Activated CD4-positive, alpha-beta T cell treated with anti-CD3 and anti-CD28 coated beads, Interleukin-2, Interleukin-4, amounts not matched to agents 100 ng/mL and 50 ng/mL, durations not matched to agents 16 hours and 8 hours (primary cell): ENCODE measurements at places on chromosomes 11 and 22.

GRCh38 chr11:1006762-1007161, 29.8 kb downstream of the MUC6 start:
- DNase-seq = no peak

DNA sequence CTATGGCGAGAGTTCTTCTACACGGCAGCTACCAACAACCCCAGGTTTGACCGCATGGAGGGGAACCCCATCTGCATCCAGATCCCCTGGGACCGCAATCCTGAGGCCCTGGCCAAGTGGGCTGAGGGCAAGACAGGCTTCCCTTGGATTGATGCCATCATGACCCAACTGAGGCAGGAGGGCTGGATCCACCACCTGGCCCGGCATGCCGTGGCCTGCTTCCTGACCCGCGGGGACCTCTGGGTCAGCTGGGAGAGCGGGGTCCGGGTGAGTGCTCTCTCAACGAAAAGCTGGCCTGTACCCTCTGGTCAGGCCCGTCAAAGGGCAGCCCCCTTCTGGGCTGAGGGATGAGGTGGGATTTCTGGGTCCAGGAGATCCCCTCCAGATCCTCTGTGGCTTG, 15.9 kb upstream of the MAPK8IP1 start:
- no peak for DNase-seq

GRCh38 chr11:17550450-17551346, 3.6 kb downstream of the OTOG start:
- DNase-seq = no peak

- DNase-seq = no peak
Observed at GRCh38 chr11:35796562-35796961, 134.0 kb downstream of the TRIM44 start.

- no peak for DNase-seq
Observed at GRCh38 chr11:65496304-65497140, 2.3 kb upstream of the MALAT1 start.

- peak; percentile 1 for DNase-seq
Observed at GRCh38 chr11:26522912-26523610, 49.0 kb downstream of the MUC15 start.

DNA sequence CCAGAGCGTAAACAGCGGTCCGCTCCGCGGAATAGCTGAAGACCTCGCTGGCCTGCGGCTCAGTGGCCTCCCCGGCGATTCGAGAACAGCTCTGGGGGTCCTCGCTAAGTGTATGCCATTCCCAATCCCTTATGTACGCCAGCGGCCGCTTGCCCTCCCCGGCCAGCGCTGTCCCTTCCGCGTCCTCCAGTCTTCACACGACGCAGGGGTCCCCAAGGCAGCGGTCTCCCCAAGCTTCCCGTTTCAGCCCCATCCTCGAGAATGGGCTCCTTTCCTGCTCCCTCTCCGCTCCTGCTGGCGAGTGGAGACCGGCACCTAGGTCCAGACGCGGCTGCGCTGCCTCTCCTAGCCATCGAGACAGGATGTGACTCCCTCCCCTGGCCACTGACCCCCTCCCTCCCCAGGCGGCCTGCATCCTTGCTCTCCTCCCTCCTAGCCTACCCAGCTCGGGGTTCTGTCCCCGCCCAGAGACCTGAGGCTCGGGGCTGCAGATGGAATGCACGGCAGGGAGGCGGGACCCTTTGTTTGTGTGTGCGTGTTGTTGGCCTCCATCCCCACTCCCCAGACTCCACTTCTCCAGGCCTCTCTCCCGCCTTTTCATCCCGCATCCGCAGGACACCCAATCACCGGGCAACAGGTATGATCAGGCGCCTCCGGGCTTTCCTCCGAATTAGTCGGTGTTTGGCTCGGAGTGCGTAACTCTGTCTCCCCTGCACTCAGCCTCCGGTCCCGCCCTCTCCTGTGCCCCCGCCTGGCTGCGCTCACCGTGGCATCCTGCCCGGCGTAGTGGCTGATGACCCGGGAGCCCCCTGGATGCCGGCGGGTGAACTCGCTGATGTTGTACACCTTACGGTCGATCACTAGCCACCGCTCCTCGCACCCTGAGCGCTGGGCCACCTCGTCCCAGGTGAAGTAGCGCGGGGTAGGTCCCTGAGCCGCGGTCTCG, 740 bp downstream of the FADS1 start:
- DNase-seq = peak; percentile 73

GRCh38 chr22:21632237-21632895, at the start of gene CCDC116:
CCDC116 (plus strand) TSS chr22:21632760; CDS start chr22:21633182, 422 bp downstream.
- DNase-seq = peak; percentile 61

- no peak for DNase-seq
Observed at GRCh38 chr11:18773104-18773503, 18.5 kb downstream of the PTPN5 start.

DNA sequence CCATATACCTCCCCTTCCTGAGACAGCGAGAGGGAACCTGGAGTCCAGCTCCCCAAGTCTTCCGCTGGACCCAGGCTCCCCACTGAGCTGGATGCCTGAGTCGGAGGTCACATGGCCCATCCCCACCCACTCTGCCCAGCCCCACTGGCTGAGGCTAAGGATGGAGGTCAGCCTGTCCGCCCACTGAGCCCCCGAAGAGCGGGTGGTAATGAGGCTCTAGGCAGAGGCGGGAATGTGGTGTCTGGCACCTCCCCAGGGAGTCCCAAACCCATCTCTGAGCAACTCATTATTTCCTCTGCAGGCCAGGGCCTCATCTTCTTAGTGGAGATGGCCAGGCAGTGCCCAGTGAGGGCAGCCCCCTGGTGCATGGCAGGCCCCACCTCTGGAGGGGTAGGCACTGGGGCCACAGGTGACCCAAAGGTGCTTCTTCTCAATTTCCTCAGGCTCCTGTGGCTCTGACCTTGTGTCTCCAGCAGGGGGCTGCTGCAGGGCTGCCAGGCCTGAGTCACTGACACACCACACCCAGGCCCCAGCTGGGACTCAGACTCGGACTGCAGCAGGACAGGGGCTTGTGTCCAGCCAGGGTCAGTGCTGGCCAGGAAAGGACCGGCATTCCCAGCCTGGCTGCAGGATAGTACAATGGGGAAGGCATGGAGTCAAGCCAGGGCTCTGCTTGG, 10.2 kb upstream of the PDE2A start:
- DNase-seq = peak; percentile 58

DNA sequence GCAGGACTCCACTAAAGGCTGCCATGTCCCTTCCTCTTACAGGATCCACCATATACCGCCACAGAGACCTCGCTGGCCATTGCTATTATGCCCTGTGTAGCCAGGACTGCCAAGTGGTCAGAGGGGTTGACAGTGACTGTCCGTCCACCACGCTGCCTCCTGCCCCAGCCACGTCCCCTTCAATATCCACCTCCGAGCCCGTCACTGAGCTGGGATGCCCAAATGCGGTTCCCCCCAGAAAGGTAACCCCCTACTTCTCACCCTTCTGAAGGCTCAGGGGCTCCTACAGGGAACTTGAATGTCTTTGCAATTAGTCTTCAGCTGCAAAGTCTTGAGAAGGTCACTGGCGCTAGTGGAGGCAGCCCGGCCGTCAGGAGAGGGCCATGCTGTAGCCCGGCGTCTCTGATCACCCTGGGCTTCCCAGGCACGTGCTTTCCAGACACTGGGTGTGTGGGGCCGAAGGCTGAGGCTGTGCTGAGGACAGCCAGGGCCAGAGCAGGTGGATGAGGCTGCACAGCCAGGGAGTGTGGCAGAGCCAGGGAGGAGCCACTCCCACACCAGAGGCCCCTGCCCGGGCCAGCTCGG, 30.0 kb upstream of the MUC5B start:
- no peak for DNase-seq

DNA sequence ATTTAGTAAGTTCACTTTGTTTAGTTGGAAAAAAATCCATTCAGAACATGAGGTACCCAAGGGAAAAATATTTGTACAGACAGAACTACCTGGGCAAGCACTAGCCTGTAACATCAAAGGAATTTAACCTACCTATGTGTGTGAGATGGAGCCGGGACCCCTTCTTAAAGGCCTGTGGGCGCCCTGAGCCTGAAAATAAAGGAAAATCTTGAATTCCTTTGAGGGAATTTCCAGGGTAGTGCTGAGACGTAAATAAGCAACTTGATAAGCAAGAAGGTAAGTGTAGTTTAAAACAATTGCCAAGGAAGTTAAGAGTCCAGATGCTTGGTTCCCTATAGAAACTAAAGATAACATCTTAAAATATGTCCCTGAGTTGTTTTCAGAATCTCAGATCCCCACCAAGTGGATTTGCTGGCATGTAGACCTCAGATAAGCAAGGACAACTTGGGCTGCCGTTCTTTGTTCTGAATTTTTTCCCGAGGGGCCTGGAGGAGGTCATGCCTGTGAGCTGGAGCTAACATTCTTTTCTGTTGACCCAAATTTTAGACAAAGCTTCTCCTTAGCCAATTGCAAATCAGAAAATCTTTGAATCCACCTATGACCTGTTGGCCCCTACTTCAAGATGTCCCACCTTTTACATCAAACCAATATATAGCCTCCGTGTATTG, 31.0 kb downstream of the MED17 start:
- no peak for DNase-seq

DNA sequence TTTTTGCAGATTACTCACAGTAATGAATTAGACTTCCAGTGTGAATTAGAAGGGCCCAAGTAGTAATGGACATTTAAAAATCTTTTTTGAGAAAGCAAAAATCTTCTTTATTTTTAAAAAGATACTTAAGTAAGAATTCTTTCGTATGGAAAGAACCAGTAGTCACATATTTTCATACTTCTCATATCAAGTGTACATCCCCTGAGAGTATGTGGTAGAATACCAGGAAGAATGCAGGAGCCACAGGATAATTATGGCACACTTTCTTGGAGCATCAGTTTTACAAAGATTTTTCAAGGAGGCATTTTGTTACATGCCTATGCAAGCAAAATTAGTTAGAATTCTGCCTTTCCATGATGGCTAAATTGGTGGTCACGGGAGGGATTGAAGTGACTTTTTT, 28.1 kb downstream of the POLD3 start:
- DNase-seq = no peak

GRCh38 chr22:19039796-19040280, 82.4 kb downstream of the DGCR2 start:
- DNase-seq = no peak

GRCh38 chr22:40534379-40535188, 101.9 kb downstream of the MRTFA start:
- DNase-seq = peak; percentile 54

DNA sequence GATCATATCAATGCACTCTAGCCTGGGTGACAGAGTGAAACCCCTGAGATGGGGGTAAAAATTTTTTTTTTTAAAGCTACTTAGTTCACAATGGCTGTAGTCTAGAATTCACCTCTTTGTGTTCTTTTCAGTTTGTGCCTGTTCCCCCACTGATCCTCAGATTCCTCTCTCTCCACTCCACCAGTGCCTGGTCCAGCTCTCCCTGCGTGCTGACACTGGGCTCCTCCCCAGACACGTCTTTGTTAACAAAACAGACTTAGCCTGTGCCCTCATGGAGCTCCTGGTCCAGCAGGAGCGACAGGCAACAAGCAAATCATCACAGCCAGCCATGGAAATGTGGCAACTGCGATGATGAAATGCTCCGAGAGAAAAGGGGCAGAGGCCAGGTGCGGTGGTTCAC, 34.0 kb downstream of the IFT27 start:
- DNase-seq = no peak

DNA sequence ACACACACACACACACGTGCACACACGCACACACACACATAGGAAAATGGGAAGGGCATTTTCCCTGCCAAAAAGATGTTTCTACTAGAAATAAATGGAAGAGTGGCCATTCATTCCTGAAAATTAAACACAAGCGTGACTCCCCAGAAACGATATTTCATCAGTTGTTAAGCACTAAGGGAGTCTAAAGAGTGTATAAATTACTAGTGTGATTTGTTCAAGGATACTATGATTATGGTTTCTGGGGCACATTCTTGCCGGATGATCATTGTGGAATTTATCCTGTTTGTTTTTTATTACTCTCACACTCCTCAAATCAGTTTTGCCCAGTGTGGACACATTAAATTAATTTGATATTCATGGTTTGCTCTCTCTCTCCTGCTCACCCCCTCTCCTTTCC, 16.4 kb upstream of the AMOTL1 start:
- no peak for DNase-seq

DNA sequence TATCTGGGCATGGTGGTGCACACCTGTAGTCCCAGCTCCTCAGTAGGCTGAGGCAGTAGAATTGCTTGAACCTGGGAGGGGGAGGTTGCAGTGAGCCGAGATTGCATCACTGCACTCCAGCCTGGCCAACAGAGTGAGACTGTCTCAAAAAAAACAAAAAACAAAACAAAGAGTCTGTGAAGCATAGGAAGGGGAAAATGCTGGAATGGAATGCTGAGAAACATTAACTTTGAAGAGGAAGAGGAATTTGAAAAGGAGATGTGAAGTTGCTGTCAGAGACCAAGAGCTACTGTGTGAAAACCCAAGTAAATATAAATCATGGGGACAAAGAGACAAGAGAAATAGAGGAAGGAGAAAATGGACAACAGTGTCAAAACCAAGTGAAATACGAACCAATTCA, 455.1 kb upstream of the ARHGAP42 start:
- DNase-seq = no peak

DNA sequence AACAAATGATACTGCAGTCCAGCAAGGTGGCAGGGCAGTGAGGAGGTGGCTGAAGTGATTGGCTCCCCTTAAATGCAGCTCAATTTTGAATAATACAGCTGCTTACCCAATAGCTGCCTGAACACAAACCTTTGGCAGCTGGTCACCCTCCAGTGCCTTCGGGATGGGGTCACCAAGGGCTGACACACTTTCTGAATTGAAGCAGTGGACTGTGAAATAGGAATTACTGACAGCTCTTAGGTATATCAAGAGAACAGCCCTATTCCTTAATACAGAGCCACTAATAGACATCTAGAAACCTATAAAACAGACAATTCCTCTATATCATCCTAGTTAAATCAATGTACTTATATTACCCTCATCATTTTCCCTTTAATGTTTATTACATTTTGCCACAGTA, 474.2 kb upstream of the KIRREL3 start:
- no peak for DNase-seq

GRCh38 chr11:85772695-85773094, 38.2 kb downstream of the SYTL2 start:
- DNase-seq = no peak

DNA sequence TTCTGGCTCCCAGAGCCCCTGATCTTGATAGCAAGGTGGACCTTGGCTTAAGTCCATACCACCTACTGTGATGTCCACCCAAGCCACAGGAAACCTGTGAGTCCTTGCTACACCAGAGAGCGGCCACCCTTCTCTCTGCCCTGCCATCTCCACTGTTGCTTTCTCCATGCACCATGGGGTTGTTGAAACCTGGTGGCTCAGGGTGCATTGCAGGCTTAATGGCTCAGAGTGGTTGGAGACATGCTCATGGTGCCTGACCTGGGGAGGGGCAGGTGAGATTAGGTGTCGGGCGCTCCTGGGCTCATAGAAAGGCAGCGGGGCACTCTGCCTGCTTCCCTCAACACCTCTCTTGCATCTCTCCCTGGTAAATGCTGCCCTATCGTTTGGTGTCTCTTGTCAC, 25.0 kb upstream of the CACNG2 start:
- DNase-seq = no peak

GRCh38 chr11:128906185-128907050, 15.3 kb downstream of the KCNJ5 start:
- DNase-seq = no peak
